ENCODE measurements at places on chromosomes 11 and 22.

- no peak for DNase-seq
These were observed 86.6 kb downstream of the YAP1 start for GRCh38 chr11:102196816-102197215.

DNA sequence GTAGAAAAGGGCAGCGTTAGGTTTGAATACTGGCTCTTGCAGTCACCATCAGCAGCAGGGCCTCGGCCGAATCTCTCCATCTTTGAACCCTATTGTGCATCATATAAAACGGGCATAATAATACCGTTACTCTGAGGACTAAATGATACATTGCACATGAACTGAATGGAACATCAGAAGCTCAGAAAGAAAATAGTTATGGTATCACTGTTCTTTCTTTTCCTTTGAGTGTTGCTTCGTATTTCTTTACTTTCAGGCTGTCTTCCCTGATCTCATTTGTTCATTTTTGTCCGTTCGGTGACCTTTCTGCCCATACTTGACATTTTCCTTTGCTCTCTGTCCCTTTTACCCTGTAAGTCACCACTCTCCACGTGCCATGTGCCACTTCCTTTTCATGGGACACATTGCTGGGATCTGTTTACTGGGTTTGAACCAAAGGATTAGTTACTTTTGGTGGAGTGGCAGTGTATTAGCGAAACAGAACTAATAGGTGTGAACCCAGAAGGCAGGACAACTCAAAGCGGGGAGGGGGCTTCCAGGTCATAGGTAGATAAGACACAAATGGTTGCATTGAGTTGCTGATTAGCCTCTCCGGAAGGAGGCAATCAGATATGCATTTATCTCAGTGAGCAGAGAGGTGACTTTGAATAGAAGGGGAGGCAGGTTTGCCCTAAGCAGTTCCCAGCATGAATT, 717 bp upstream of the ZNF202 start:
- no peak for DNase-seq

DNA sequence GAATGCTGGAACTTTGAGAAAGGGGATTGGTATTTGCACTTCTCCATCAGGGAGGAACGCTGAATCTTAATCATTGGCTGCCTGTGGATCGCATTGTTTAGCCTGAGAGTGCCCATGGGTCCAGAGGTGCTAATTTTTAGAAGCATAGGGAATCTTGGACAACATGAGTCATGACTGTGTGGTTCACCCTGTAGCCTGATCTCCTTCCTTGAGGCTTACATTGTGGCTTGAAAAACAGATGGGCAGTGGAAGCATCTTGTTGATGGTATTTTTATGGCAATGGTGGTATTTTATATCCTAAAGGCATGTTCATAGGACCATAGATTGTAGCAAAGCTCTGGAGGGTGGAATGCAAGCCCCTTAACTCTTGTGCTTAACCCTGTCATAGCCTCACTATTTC, 99.2 kb upstream of the DBX1 start:
- DNase-seq = no peak

GRCh38 chr22:30031764-30032455, 48.4 kb upstream of the HORMAD2 start:
- no peak for DNase-seq

- DNase-seq = no peak
These were observed 14.5 kb downstream of the RGL4 start for GRCh38 chr22:23705358-23705757.

GRCh38 chr11:76700177-76701100, 29.9 kb upstream of the LRRC32 start:
- DNase-seq = peak; percentile 98

DNA sequence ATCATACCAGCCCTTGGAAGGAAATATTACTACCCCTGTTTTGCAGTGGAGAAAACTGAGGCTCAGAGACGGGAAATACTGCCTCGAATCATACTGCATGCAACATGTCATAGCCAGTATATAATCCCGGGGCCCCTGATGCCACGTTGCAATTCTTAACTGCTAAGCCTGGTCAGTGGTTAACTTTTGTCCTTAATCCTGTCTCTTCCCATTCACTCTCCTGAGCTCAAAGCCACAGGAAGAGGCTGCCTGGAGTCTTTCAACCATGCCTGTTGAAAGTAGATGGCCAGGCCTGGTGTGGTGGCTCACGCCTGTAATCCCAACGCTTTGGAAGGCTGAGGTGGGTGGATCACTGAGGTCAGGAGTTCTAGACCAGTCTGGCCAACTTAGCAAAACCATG, 166.6 kb downstream of the MIAT start:
- no peak for DNase-seq

Measured in fibroblast of skin of abdomen (primary cell).